ENCODE measurements at places on chromosomes 13 and 19. TPM values are rescaled to one million over a fixed set of nuclear protein-coding genes. Genes with fewer than 3 reads are reported as not detected.

GRCh38 chr13:30194906-30195305 is 112.4 kb downstream of the KATNAL1 start:
- no peak for DNase-seq

GRCh38 chr13:113852536-113853517 is 11.0 kb downstream of the GAS6 start:
- DNase-seq, result peak; percentile 14

COL4A2 gene
- 81.0 TPM for total RNA-seq

- DNase-seq, result no peak
Observed at GRCh38 chr13:71350886-71351285, 516.1 kb downstream of the DACH1 start.

DNA sequence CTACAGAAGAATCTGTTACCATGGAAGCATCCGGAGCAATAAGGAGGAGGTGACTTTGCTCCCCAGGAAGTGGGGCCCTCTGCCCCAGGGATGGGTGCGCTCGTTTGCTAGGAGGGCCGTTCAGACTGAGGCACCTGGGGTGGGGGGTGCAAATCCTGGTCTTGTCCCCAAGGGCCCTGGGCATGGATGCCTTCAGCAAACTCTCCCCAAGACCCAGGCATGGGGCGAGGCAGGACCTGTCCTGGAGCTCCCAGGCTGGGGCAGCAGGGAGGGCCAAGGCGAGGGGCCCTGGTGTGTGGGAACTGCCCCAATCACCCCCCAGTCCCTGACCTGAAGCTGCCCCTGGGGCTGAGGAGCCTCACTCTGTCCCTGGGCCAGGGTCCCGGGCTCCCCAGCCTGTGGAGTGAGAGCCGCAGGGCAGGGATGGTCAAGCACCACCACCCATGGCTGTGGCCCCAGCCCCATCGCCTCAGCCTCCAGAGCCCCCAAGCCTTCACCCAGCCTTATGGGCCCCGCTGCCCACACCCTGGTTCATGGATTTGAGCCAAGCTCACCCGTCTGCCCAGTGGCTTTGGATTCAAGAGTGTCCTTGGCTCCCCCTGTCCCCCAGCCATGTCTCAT is 240.6 kb upstream of the SGCG start:
- DNase-seq, result no peak

ADAMTS10 gene
- 27.9 TPM for total RNA-seq

- no peak for DNase-seq
Observed at GRCh38 chr13:99662678-99663077, 161.4 kb downstream of the TM9SF2 start.

ICAM5 gene
- total RNA-seq, result 4.3 TPM

DCAF15 gene
- 79.3 TPM for total RNA-seq

TYROBP gene
- total RNA-seq, result 2.9 TPM

DNA sequence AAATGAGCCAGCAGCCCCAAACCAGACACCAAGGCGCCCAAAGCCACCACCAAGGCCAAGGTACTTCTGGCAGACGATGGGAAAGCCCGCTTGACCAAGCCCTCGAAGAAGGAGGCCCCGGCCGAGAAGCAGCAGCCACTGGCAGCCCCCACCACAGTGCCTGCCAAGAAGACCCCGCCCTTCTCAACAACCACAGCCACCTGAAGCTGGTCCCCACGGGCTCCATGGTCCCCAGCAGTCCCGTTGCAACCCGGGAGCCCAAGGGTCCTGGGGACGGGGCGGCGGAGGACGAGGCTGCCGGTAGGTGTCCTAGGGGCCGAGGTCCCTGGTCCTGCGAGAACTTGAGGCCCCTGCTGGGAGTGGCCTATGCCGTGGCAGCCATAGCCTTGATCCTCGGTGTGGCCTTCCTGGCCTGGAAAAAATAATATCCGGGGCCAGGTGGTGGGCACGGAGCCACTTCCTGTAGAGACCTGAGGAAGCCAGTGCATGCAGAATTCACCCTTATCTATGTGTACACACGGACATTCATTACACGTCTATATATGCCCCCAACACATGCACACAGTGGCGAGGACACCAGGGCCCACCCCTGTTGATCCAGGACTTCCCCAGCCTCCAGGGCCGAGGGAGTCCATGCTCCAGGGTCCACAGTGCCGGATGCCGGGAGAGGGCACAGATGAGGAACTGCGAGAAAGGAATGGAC is 13.8 kb downstream of the C1QTNF9 start:
- no peak for DNase-seq

- DNase-seq, result no peak
Observed at GRCh38 chr19:14677464-14677863, 2.8 kb upstream of the ADGRE3 start.

- DNase-seq, result no peak
Observed at GRCh38 chr19:34475975-34476594, 5.5 kb upstream of the WTIP start.

MIA gene
- 2.8 TPM for total RNA-seq

DNA sequence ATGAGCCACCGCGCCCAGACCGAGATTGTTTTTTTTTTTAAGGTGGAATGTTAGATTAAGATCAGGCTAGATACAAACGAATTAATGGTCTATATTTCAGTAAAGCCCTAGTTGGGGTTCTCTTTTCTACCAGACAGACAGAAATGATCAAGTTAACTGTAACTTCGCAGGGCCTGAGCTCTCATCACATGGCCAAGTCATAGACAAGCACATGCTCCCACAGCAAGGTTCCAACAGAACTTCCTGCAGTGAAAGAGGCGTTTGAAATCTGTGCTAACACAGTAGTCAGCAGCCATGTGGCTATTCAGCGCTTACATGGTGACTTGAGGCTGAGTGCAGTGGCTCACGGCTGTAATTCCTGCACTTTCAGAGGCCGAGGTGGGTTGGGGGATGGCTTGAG is 34.7 kb upstream of the SEMA6B start:
- no peak for DNase-seq

DNA sequence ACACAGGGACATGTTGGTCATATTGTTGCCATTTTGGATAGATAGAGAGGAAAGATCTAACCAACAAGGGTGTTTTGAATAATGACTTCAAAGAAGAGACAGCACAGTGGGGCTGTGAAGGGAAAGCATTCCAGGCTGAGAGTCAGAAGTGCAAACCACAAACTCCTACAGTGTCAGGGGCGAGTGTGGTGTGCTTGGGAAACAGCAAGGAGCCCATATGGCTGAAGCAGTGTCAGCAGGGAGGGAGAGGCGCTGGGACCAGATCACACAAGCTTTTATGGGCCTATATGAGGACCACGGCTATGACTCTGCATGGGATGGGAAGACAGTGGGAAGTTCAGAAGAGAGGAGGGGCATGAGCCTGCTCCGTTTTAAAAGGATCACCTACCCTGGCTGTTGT is 166.4 kb downstream of the MYO16 start:
- DNase-seq, result no peak

GRCh38 chr13:34758628-34759027 is 183.4 kb upstream of the NBEA start:
- no peak for DNase-seq

ZNF430 gene
- total RNA-seq, result 11.7 TPM

DNA sequence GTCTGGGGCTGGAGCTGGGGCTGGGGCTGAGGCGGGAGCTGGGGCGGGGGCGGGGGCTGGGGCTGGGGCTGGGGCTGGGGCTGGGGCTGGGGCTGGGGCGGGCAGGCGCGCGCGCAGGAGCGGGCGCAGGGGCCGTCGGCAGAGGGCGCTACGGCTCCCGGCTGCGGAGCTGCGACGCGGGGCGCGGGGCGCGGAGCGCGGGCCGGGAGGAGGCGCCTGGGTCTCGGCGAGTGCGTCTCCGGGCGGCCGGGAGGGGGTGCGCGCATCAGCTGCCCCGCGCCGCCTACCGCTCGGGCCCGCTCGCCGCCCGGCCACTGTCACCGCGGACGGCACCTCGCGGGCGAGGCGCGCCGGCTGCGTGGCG is 422 bp upstream of the MTUS2 start:
- peak; percentile 66 for DNase-seq

- DNase-seq, result no peak
Observed at GRCh38 chr13:49749848-49750247, 42.6 kb downstream of the KPNA3 start.

GRCh38 chr13:36883824-36884223 is 36.2 kb downstream of the SMAD9 start:
- no peak for DNase-seq

KLK10 gene
- 9.2 TPM for total RNA-seq

DNA sequence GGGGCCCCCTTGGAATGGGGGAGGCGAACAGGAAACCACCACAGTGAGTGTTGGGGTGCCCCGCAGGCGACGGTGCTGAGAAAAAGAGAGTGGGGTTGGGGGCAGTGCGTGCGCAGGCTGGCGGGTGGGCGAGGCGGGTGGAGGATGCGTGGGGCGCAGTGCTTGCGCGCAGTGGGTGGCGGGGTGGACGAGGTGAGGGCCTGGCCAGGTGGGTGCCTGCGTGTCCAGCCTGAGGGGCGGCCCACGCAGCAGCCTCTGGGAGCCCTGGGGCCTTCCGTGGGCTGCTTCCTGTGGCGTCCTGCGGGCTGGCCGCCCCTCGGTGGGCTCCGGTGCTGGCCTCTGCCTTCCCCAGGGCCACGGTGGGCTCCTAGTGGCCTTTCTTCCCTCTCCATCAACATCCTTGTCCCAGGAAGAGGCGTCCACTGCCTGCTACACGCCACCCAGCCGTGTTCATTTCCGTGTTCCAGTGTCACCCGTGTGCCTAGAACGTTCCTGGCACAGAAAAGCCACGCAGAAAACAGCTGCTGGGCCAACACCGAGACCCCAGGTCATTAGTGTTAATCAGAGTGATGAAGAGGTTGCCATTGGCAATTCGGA is 7.1 kb downstream of the ATP11A start:
- no peak for DNase-seq

DNA sequence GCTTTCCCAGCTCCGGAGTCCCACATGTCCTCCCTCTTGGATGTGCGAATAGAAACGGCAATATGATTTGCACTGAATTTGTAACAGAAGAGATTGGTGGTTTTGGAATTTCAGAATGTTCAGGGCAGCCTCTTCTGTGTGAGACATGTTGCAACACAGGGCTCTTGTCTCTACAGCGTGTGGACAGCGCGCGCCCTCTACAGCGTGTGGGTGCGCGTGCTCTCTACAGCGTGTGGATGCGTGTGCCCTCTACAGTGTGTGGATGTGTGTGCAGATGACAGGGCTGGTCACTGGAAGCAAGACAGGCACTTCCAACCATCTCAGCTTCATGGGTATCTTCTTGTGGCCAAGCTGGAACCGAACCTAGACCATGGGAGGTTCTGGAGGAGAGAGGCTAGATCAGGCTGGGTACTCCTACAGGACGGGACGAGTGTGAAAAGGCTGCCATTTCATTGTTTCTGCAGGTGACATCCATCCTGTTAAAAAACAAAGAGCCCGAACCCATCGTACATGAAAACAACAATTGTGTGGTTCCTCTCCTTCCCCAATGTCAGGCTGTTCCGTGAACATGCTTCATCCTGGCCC is 78.4 kb downstream of the TEX29 start:
- no peak for DNase-seq

DNA sequence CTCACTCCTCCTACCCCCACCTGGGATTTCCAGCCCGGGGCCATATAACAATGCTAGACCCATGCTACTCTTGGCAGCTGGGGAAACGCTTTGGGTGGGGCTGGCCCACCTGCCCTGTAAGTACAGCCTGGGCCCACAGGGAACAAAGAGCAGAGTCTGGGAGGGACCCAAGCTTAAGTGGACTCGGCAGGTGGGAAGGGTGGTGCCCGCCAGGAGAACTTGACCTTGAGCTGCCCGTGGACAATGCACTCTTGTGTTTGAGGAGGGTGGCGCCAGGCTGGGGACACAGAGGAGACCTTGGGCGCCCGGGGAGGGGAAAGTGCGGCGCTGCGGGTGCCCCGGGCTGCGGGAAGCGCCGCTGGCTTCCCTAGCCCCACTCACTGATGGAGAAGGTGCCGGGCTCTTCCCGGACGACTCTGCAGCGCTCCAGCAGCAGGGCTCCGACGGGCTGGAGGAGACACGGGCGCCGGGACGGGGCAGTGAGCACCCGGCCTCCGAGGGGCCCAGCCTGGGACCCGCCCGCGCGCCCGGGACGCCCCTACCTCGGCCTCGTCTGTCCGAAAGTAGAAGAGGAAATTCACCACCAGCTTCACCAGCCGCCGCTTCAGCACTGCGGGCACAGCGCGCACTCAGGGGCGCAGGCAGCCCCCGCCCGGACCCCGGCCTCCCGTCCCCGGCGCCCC is 607 bp downstream of the PLEKHJ1 start:
- DNase-seq, result peak; percentile 67

SLC39A3 gene
- total RNA-seq, result 160 TPM

DNA sequence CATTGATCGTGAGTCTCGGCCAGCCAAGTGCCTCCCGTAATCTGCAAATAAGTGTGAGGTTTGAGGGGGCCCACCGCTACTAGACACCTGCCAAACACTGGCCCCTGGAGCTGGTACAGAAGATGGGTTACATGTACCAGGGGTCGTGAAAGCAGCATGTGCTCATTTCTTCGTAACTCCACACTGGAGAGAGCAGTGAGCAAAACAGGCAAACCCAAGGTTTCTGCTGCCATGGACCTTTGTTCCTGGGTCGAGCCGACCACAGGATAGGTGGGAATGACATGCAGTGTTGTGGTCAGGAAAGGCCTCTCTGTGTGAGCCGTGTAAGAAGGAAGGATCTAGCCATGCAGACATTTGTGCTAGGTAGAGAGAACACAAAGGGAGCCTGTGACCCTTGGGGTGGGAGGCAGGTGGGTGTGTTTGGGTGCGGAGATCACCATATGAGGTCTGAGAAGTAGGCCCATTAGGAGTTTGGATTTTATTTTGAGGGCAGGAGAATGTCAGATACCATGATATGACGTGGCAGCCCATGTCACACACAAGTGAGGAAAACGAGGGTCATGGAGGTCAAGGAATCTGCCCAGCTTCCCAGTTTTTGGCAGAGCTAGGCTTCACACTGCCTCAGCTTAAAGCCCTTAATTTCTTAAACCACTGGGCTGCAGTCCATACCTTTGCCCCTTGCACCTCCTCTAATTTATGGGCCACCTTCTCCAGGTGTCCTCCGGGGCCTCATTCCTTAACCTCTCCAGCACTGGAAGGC is 919 bp downstream of the GTF3A start:
- DNase-seq, result no peak

DNA sequence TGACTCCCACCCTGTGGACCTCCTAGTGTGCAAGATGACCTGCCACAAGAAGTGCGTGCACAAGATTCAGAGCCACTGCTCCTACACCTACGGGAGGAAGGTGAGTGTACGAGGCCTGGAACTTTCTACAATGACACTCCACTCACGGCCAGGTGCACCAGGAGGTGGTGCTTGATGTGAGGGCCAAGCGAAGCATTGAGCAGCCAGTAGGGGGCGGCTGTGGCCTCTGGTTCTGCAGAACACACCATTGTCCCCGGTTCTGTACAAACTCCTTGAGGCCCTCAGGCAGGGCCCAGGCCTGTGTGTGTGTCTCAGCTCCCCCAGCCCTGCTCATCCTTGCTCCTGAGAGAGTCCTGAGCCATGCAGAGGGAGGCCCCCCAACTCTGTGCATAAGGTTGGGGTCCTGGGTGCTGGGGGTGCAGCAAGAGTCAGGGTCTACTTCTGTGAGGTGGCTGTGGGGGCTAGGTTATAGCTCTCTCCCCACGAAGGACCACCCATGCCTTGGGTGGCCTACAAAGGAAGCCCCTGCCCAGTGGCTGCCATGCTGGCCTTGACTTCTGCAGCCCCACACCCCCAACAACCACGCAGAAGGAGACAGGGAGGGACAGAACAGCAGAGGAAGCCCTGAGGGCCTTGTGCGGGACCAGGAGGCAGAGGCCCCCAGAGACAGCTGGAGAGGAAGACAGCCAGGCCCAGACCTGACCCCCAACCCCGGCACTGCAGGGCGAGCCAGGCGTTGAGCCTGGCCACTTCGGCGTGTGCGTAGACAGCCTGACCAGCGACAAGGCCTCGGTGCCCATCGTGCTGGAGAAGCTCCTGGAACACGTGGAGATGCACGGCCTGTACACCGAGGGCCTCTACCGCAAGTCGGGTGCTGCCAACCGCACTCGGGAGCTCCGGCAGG is 9.7 kb upstream of the USE1 start:
- peak; percentile 67 for DNase-seq

GRCh38 chr13:111249637-111250360 is 70.6 kb upstream of the TEX29 start:
- no peak for DNase-seq
